ENCODE measurements at places on chromosomes 2 and 18.
A peak's percentile ranks its signal among the peaks of the same experiment; 100 is the strongest.

GRCh38 chr2:196798980-196799379, 503 bp downstream of the GTF3C3 start:
- DNase-seq = peak; percentile 1

DNA sequence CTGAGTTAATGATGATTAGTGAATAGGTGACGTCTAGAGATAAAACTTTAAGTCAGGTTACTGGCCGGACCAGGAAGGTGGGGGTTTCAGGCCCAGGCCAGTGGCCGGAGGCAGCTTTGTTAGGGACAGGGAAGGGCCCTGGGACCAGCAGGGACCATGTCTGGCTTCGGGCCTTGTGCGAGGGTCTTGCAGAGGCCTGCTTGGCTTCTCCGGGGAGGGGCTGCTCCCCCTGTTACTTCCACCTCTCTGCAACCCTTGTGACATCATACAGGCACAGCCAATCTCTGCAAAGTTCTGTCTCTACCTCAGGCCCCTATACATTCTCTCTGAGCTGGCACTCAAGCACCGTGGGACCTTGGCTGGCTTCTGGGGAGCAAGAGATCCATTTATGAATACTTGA, at the start of gene ALLC:
TSS of gene ALLC (plus strand) at position 320 of the 400 bp plus-strand sequence. CDS start 12,958 bp downstream, outside the sequence.
- no peak for DNase-seq

DNA sequence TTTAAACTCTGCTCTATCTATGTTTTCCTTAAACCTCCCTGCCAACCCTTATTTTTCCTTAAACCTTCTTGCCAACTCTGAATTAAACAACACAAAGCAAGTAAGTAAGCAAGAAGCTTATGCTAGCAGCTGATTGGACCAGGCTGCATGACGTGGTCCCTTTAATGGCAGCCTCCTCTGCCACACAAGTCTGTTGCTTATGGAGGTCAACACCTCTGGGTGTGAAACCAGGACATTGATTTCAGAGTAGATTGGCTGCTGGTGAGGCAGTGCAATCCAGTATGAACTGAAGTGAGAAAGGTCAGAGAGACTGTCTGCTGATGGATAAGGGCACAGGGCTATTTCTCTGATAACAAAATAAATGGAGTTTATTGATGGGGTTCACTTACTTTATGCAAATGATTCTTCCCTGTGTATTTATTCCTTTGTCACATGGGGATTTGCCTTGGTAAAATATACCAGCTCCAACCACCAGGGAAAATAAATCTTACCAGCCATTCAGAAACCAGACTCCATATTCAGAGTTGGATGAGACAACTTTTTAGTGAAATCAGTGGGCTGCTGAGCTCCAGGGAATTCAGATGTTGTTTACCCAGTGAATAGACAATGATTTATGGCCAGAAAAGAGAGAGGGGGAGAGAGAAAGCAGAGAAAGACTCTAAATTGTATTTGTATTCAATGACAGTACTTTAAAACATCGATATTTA, 112.2 kb upstream of the NCKAP5 start:
- no peak for DNase-seq

GRCh38 chr18:69948919-69949537, 1.4 kb upstream of the CD226 start:
- no peak for DNase-seq

- peak; percentile 99 for DNase-seq
Measured at GRCh38 chr2:67993329-67993728, 69.5 kb downstream of the C1D start.

DNA sequence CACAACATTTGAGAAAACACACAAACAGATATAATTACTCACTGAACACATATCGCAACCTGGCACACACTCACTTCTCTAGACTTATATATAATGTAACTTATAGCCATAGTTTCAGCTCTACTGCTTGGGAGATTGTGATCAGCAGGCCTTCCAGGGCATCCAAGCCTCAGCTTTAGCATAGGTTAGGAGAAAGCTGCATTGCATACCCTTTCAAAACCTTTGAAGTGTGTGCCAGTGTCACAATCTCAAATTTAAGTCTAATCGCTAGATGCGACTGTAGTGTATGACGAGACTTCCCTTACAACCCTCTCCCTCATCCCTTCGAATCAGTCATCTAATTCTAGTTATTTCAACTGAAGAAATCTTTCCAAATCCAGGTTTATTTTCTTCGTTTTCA, 30.9 kb downstream of the SLC66A3 start:
- DNase-seq = no peak

GRCh38 chr18:55404832-55405465, 183.0 kb downstream of the TCF4 start:
- no peak for DNase-seq

DNA sequence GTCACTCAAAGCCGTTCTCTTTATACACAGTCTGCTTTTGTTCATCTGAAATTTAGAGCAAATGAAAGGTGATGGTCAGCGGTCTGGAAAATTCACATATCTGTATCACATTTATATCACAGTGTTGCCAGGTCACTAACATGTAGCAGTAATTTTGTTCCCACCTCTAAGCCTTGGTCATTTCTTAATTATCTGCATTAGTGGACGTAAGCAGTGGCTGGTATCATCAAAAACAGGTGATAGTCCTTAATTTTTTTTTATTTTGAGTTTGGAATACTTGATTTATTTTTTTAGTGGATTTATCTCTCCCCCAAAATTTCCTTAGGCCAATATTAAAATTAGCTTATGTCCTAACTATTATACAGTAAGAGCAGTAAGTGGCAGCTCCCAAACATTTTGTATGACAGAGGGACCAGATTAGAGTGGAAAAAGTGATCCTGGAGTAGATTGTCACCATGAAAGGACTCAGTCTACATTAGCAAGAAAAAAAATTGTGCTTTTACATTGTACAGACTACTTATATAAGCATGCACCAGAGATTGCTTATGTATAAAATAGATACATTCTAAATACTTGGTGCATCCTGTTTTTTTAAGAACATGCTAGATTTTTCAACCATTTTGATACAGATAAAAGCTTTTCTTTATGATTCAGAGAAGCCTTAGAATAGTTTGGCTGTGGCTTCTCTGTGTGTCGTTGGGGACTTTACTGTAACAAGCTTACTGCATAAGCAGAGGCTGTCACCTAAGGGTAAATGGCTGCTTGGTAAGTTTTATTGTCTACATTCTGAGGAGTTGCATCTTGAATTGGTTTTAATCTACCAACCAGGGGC, 65.0 kb downstream of the MAPRE2 start:
- no peak for DNase-seq

DNA sequence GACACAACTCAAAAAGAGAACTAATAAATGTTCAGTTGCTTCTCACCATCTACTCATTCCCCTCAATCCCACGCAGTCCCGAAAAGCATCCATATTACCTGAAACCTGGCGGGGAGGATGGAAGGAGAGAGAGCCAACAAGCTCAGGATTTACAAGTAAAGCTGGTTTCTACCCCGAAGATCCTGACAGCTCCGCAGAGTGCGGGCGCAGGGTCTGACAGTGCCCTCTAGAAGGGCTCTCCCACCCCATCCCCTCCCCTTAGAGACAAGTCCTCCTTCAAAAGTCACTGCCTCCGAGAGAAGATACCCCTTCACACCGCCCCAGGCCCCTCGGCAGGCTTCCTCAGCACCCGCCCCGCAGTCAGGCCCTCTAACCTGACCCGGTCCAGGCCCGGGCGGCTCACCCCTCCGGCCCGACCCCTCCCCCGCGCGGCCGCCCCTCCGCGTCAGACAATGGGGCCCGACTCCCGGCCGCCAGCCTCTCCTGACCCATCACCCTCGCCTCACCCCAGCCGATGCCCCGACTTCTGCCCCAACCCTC, 550 bp downstream of the RAB1A start:
- no peak for DNase-seq

- no peak for DNase-seq
Measured at GRCh38 chr18:56414357-56414756, 224.0 kb downstream of the TXNL1 start.

- no peak for DNase-seq
Measured at GRCh38 chr18:58609536-58609993, 19.3 kb downstream of the ALPK2 start.

DNA sequence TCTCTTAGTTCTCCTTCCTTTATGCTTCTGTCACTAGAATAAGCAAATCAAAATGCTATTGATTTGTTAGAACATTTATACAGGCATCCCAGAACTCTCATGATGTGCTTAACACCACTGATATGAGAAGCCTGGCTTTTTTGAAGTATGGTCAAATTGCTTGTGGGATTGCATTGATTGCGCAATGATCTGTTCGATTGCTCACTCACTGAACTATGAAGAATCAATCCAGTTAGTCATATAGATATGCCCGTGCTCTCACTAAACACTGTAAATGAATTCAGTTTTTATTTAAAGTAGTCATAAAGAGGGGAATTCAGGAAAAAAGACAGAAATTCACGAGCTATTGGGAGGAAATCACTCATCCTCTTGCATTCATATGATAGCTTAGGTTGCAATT, 1237.8 kb downstream of the SUCLG1 start:
- no peak for DNase-seq

DNA sequence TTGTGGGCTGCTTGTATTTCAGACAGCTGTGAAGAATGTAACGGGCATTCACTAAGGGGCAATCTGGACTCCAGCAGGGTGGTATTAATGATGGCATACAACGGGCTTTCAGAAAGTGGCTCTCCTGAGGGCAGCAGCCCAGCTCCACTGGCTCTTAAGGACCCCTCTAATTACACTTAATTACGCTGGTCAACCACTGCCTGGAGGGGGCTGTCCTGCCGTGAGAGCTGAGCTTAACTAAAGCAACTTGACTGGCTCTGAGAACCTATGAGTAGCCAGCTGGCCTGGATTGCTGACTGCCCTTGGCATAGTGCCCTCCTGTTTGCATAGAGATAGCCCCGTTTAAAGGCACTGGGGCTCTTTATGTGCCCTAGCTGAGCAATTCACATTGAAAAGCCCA, 3.8 kb downstream of the LIPG start:
- DNase-seq = no peak

- no peak for DNase-seq
Measured at GRCh38 chr2:23592061-23592685, 207.2 kb downstream of the KLHL29 start.

DNA sequence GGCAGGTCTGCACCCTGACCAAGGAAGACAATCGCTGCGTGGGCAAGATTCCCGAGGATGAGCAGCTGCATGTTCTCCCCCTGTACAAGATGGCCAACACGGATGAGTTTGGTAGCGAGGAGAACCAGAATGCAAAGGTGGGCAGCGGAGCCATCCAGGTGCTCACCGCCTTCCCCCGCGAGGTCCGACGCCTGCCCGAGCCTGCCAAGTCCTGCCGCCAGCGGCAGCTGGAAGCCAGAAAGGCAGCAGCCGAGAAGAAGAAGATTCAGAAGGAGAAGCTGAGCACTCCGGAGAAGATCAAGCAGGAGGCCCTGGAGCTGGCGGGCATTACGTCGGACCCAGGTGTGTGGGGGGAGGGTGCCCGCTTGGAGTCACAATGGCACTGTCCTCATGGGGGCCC, 48.4 kb downstream of the BOLA3 start:
- no peak for DNase-seq

DNA sequence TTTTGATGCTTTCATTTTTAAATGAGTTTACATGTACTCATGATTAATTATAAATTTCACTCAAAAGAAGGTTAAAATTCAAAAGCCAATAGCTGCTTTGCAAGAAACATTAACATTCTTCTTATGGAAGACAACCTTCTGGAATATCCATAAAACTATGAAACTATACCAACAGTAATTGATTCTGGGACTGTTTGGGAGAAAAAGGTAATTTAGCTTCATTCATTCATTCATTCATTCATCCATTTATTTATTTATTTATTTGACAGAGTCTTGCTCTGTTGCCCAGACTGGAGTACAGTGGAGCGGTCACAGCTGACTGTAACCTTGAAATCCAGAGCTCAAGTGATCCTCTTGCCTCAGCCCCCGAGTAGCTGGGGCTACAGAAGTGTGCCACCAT, 110.3 kb downstream of the NBAS start:
- no peak for DNase-seq

GRCh38 chr2:158967114-158967730, 1.2 kb upstream of the TANC1 start:
- no peak for DNase-seq

- no peak for DNase-seq
Measured at GRCh38 chr2:222671259-222672067, at the start of gene MOGAT1. MOGAT1 (plus strand) TSS chr2:222671658; CDS start chr2:222671786, 128 bp downstream.

- no peak for DNase-seq
Measured at GRCh38 chr2:217114117-217114516, 254.3 kb upstream of the TNP1 start.

DNA sequence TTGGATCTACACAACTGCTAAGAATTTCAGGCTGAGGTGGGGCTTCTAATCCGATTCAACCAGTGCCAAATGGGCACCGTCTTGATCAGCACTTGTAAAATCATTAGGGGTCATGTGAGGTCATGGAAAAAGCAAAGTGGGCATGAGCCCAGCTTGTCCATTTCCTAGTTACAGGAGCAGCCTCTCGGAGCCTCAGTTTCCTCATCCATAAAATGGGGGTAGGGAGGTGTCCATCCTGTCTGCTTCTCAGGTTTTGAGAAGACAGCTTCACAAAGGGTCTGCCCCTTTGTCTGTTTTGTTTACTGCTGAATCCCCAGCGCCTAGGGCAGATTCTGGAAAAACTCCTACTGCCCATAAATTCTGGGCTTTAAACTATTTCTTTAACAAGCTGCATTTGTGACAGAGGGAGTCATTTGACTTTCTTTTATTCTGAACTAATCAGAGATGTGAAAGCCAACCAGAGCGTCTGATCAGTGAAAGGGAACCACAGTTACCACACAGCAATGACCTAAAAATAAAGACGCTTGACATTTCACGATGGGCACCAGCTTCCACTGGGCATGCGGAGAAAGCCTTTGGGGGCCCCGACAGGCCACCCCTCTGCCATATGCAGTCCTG, 38.9 kb downstream of the DNMT3A start:
- DNase-seq = no peak

- no peak for DNase-seq
Measured at GRCh38 chr2:40242315-40242714, 209.6 kb downstream of the SLC8A1 start.

DNA sequence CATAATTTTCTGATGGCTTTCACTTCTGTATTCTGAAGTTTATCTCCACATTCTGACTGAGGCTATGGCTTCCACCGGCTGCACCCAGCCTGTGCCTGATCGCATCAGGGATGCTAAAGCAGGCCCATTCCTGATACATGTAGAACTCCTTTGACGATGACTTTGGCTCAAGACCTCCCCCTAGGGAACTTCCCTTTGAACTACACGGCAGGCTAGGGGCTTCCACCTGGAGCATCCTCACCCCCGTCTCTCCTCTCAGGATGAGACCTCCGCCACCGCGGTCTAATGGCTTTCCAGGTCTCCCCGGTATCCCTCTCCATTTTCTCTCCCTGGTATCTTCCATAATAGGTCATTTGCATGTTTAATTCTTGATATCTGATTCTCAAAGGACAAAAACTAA, 214.9 kb upstream of the CHST9 start:
- no peak for DNase-seq

DNA sequence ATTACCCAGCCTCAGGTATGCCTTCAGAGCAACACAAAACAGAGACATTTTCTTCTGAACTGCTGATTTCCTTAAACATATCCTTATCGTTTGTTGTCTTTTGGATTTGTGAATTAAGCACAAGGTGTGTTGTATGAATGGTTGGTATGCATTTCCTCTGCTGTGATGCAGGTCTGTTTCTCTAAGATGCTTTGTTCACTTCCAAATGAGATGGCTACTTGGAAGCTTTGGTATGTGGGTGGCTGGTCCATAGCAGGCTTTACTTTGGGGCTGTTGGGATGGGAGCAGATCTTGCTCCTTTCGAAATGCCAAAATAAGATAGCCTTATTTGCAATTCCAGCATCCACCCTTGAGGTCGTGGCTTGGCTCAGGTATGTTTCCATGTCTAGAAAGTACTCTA, 257.2 kb downstream of the INSIG2 start:
- no peak for DNase-seq

All from Jurkat, Clone E6-1 (cell line).